ENCODE measurements at places on chromosomes 12 and 14.

- no peak for DNase-seq
Measured at GRCh38 chr14:101603096-101603495, 41.8 kb downstream of the DIO3 start.

DNA sequence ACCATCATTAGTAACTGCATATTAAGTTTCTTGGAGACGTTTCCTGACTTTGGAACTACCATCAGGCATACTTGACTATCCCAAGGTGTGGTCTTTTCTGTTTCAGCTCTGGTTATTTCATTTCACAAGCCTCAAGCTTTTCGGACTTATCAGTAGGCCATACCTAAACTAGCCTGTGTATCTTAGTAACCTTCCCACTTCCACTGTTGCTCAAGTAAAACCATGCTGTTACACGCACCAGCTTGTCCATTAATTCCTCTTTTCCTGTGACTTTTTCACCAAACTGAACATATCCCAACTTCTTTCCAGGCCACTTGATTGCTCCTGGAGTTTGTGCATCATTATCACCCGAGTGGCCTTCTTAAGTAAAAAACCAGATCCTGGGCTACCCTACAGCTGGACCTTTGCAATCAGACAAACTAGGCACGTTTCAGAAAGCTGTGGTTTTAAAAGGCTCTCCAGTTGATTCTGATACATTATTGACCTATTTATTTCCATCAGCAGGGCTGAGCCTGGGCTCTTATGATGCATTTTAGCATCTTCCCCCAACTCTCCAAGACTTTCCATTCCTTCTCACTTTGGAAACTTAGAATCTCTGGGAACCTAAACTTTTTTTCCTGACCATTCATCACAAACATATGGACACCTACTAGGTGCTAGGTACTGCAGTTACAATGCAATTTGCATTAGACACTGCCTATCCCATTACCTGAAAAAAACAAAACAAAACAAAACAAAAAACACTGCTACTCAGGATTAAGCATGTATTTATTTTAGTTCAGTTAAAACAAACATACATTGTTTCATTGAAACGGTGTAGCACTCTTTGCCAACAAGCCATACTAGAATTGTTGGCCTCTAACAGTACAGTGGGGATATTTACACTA lies 14.9 kb downstream of the SLC38A2 start:
- DNase-seq: no peak

GRCh38 chr12:58424735-58425392 lies 483.5 kb downstream of the ATP23 start:
- no peak for DNase-seq

DNA sequence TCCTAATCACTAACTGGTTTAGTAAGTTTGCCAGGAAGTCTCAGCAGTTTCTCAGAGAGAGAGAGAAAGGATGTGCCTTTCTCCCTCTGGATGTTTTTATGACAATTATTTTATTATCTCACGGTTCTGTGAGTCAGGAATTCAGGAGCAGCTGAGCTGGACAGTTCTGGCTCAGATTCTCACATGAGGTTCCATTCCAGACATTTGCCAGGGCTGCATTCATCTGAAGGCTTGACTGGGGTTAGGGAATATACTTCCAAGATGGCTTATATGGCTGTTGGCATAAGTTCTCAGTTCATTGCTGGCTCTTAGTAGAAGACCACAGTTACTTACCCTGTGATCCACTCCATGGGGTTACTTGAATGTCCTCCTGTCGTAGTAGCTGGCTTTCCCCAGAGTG lies 101.2 kb upstream of the ATF7IP start:
- DNase-seq: no peak

DNA sequence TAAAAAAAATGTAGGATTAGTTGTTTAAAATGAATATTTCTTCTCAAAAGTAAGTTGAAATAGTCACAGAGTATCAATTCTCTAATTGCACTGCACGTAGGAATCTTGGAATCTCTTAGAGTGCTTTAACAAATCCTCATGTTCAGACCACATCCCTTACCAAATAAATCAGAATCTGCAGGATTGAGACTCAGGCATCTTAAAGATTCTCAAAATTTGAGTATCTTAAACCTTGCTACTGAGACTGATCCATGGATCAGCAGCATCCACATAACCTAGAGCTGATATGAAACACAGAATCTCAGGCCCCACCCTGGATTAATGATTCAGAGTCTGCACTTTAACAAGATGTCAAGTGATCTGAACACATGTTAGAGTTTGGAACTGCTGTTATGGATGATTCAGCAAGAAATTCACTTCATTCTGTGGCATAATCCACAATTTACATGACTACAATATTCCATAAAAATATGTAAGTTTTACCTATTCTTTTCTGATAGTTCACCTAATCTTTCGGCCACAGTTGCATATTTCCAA lies 58.7 kb downstream of the ADAMTS20 start:
- no peak for DNase-seq
